Thoracic aorta (tissue), 2 donors: ENCODE measurements at places on chromosomes 7 and 10.

- no peak overlapping the region for H3K27ac ChIP-seq
- H3K4me3 ChIP-seq = no peak overlapping the region
- H3K27me3 ChIP-seq = no peaks in the 10 kb centered on the region
These were observed 243.6 kb upstream of the GRB10 start for GRCh38 chr7:51026341-51026740.

- H3K27me3 ChIP-seq = no peaks in the 10 kb centered on the region
- no peak for DNase-seq
These were observed 59.6 kb downstream of the VOPP1 start for GRCh38 chr7:55512635-55513191.

GRCh38 chr10:122884166-122884565 lies 4.8 kb upstream of the FAM24B start:
- H3K4me3 ChIP-seq = no peak overlapping the region
- DNase-seq = no peak
- H3K4me1 ChIP-seq = peaks cover 4% of the 10 kb centered on the region
- no peaks in the 10 kb centered on the region for H3K36me3 ChIP-seq

GRCh38 chr10:93115661-93116383 lies 42.1 kb downstream of the CYP26A1 start:
- no peak overlapping the region for H3K4me3 ChIP-seq
- DNase-seq = peak; percentile 13
- H3K4me1 ChIP-seq = no peaks in the 10 kb centered on the region
- no peaks in the 10 kb centered on the region for H3K36me3 ChIP-seq

DNA sequence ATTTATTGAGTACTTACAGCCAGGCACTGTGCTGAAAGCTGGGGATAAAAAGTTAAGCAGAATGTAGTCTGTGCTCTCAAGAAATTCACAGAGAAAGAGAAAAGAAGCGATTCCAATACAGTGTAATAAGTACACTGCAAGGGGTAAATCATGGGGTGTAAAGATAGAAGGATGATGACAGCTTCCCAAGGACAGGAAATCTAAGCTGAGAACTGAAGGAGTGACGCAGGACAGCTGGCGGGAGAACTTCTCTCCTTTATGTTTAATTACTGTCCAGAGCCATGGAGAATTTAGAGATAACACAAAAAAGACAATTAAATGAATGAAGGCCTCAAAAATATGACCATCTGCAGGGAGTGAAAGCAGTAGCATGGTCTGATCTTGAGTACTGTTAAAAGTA lies 34.8 kb downstream of the C7orf33 start:
- H3K4me3 ChIP-seq = no peak overlapping the region
- no peaks in the 10 kb centered on the region for H3K36me3 ChIP-seq
- DNase-seq = no peak
- H3K4me1 ChIP-seq = no peaks in the 10 kb centered on the region
- no peak overlapping the region for H3K27ac ChIP-seq
- no peaks in the 10 kb centered on the region for H3K27me3 ChIP-seq

DNA sequence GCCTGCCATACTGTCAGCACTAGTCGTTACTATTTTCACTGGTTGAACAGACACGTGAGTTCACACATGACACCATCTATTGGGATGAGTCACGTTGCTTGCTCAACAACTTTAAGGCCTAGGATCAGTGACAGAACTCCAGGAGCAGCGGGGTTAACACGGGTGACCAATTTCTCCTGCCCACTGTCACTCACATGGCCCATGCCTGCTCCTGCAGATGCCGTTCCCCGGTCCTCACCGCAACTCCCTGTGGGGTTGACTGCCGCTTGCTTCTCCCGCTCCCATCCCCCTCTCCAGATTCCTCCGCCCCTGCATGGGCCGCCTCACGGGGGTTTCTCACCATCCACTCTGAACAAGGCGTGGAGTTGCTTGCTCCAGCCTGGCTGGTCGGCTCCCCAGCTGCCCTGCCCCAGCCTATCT lies 128.2 kb downstream of the TAX1BP1 start:
- DNase-seq = no peak
- H3K36me3 ChIP-seq = no peaks in the 10 kb centered on the region
- peaks cover 9% of the 10 kb centered on the region for H3K4me1 ChIP-seq

- H3K4me1 ChIP-seq = no peaks in the 10 kb centered on the region
- no peaks in the 10 kb centered on the region for H3K36me3 ChIP-seq
- H3K27ac ChIP-seq = no peak overlapping the region
- no peak overlapping the region for H3K4me3 ChIP-seq
These were observed 337.9 kb downstream of the FGFR2 start for GRCh38 chr10:121260377-121260776.

- no peak overlapping the region for H3K27ac ChIP-seq
- no peaks in the 10 kb centered on the region for H3K4me1 ChIP-seq
- no peaks in the 10 kb centered on the region for H3K36me3 ChIP-seq
These were observed 25.6 kb downstream of the ADGRA1 start for GRCh38 chr10:133113146-133113830.

- DNase-seq = no peak
- H3K27me3 ChIP-seq = no peaks in the 10 kb centered on the region
- no peak overlapping the region for H3K4me3 ChIP-seq
- H3K4me1 ChIP-seq = peaks cover 28% of the 10 kb centered on the region
- no peak overlapping the region for H3K27ac ChIP-seq
- no peaks in the 10 kb centered on the region for H3K36me3 ChIP-seq
These were observed 493.2 kb upstream of the KLF6 start for GRCh38 chr10:4278186-4278585.

- H3K4me1 ChIP-seq = no peaks in the 10 kb centered on the region
- DNase-seq = no peak
- no peaks in the 10 kb centered on the region for H3K36me3 ChIP-seq
- H3K27ac ChIP-seq = no peak overlapping the region
- H3K27me3 ChIP-seq = no peaks in the 10 kb centered on the region
These were observed 6.1 kb upstream of the GUSB start for GRCh38 chr7:65988084-65988483.

DNA sequence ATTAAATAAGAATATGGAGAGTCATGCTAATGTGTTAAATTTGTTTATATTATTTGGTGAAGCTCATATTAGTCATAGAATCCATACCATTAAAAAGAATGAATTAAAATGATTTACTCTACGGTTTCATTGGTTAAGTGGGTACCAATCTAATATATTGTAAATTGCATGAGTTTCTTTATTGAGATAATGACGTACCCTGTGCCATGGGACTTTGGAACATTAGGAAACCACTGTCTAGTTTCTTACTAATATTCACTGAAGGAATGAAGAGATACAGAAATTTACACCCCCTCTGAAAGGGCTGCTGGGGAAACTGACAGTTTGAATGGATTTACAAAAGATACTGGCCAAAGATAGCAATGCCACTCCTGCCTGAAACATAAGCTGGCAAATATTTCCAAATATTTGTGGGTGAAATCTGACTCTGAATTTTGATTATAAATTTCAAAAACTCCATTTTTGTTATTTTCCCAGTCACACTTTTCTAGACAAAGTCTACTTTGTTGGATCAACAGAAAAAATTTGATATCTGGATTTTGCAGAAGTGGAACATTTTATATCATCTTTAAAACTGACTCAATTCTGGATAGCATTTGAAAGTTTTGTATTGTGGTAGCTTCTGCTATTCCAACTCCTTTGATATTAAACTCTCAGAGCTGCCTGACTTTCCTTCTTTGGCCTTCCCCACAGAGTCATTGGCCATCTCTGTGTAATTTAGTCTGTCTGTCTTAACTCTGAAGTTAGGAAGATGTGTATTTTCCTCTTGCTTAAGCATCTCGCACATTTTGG lies 22.3 kb downstream of the MDFIC start:
- no peaks in the 10 kb centered on the region for H3K36me3 ChIP-seq
- no peak overlapping the region for H3K27ac ChIP-seq
- no peaks in the 10 kb centered on the region for H3K27me3 ChIP-seq

DNA sequence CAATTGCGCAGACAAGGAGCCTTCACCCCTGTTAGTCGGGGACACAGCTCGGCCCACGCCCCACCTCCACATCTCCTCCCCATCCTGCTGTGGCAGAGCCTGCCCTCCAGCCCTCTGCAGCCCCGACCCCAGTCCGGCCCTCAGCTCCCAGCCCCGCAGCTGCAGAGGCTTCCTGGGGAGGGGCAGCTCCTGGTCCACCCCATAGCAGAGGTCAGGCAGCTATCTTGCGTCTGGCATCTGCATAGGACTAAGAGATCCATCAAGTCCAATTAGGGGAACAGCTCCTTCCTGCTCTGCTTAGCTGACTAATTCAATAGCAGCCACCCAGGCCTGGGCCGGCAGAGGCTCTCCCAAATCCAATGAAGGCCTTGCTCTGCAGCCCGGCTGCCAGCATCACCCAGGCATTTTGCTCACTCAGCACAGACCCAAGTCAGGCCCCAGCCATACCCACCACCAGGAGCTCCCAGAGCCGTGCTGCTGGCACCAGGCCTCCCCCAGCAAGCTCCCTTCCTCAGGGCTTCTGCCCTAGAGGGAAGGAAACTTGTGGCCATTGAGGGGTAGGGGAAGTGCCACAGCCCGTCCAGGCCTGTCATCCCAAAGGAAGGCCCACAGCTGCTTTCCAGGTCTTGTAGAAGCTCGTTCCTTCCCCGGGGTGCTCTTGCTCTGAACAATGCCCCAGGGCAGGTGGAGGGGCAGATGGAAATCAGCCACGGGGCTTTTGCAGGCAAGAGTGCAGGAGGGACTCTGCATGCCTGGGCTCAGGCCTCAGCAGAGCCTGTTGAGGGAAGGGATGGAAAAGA lies 106.2 kb upstream of the RET start:
- no peaks in the 10 kb centered on the region for H3K27me3 ChIP-seq
- H3K4me3 ChIP-seq = no peak overlapping the region
- no peaks in the 10 kb centered on the region for H3K4me1 ChIP-seq
- H3K27ac ChIP-seq = no peak overlapping the region
- H3K36me3 ChIP-seq = no peaks in the 10 kb centered on the region
- DNase-seq = no peak

DNA sequence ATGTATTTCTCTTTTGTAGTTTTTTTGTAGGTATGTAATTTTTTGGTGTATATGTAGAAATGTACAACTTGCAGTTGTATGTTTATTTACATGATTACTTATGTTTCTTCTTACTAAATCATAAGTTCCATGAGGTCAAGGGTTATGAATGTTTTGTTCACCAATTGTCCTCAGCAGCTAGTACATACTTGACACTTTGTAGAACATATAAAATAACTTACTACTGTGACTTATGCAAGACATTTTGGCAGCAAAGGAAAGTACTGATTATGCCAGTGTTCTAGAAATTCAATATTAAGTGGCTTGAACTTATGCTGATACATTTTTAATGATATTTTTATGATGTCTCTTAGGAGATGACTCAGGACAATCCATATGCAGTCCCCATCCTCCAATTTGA lies 209.6 kb downstream of the DKK1 start:
- H3K36me3 ChIP-seq = no peaks in the 10 kb centered on the region
- H3K4me1 ChIP-seq = no peaks in the 10 kb centered on the region
- H3K27me3 ChIP-seq = no peaks in the 10 kb centered on the region
- H3K4me3 ChIP-seq = no peak overlapping the region
- no peak overlapping the region for H3K27ac ChIP-seq

DNA sequence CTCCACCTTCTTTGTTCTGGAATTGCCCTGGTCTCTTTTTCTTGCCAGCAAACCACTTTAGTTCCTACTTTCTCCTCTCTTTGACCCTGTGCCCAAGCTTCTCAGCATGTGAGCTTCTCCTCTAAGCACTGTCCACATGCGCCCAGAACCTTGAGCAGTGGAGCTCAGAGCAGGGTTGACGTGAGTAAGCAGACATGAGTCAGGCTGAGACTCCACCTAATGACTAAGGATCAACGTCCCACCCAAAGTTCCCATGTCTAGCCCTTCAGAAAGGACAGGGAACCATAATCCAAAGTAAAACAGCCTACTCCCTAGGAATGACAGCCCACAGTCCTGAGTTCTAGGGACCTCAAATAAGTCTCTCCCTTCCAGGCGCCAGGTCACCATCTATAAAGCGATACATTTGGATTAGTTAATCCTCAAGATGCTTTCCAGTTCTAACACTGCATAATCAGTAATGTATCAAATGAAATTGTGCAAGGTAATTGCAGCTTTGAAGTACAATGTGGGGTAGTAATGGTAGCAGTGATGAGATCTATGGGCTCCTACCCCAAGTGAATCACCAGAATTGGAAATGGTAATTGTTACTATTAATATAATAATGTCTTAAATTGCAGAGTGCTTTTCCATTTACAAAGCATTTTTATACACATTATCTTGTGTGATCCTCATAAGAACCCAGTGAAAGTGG lies 44.5 kb downstream of the KCNMA1 start:
- peaks cover 74% of the 10 kb centered on the region for H3K4me1 ChIP-seq
- peak overlapping the region; percentile 78 for H3K27ac ChIP-seq
- peak; percentile 48 for DNase-seq
- no peaks in the 10 kb centered on the region for H3K36me3 ChIP-seq
- H3K27me3 ChIP-seq = no peaks in the 10 kb centered on the region
- H3K4me3 ChIP-seq = no peak overlapping the region

- no peak for DNase-seq
- no peaks in the 10 kb centered on the region for H3K27me3 ChIP-seq
- no peak overlapping the region for H3K27ac ChIP-seq
- no peak overlapping the region for H3K4me3 ChIP-seq
- H3K36me3 ChIP-seq = no peaks in the 10 kb centered on the region
- peaks cover 23% of the 10 kb centered on the region for H3K4me1 ChIP-seq
These were observed 9.1 kb downstream of the SLC13A4 start for GRCh38 chr7:135718794-135719437.

- DNase-seq = no peak
- no peaks in the 10 kb centered on the region for H3K27me3 ChIP-seq
- no peak overlapping the region for H3K27ac ChIP-seq
- H3K4me1 ChIP-seq = no peaks in the 10 kb centered on the region
- H3K4me3 ChIP-seq = no peak overlapping the region
These were observed 99.0 kb downstream of the PON1 start for GRCh38 chr7:95225301-95225700.

- no peak for DNase-seq
- H3K4me3 ChIP-seq = no peak overlapping the region
- no peaks in the 10 kb centered on the region for H3K4me1 ChIP-seq
- no peak overlapping the region for H3K27ac ChIP-seq
- no peaks in the 10 kb centered on the region for H3K27me3 ChIP-seq
These were observed 147.4 kb upstream of the INSYN2A start for GRCh38 chr10:127343821-127344220.

DNA sequence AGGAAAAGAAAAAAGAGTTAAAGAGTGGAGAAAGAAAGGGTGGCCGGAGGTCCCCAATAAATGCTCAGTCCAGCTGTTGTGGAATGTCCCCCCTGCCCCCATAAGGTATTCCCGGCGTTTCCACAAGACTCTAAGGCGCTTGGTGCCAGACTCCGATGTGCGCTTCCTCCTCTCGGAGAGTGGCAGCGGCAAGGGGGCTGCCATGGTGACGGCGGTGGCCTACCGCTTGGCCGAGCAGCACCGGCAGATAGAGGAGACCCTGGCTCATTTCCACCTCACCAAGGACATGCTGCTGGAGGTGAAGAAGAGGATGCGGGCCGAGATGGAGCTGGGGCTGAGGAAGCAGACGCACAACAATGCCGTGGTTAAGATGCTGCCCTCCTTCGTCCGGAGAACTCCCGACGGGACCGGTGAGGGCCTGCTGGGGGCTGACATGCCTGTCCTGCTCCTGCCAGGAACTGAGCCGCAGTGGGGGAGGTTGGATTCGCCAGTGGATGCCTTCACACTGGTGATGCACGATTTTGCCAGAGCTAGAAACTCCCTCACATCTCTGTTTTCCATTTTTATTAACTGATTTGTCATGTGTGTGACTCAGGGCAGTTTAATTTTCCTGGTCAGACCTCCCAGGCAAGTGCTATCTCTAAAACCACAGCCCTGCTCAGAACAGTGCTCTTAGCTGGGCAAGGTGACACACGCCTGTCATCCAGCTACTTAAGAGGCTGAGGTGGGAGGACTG lies 34.2 kb downstream of the TACR2 start:
- no peak overlapping the region for H3K27ac ChIP-seq
- peaks cover 61% of the 10 kb centered on the region for H3K36me3 ChIP-seq
- DNase-seq = no peak

- no peaks in the 10 kb centered on the region for H3K27me3 ChIP-seq
- no peak overlapping the region for H3K4me3 ChIP-seq
- no peak overlapping the region for H3K27ac ChIP-seq
- no peak for DNase-seq
- H3K36me3 ChIP-seq = no peaks in the 10 kb centered on the region
These were observed 107.2 kb downstream of the VPS41 start for GRCh38 chr7:38801786-38802185.
